ENCODE measurements at places on chromosomes 12 and 14.
A peak's percentile ranks its signal among the peaks of the same experiment; 100 is the strongest.

DNA sequence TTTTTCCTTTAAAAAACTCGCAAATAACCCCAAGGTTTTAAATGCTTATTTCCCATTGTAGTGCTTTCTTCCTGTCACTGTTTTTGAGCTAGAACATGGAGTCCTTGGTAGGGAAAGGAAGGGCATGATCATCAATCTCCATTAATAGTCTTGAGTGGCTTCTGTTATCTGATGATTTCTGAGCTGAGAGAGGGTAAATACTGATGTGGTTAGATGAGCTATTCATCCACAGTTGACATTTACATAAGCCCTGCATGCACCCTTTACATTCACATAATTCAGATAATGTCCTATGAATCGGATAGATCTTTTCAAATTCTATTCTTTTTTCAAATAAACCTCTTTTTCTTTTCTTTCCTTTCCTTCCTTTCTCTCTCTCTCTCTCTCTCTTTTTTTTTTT, 81.4 kb downstream of the NTN4 start:
- no peak for DNase-seq

- no peak for DNase-seq
These were observed 4.8 kb downstream of the CATSPERB start for GRCh38 chr14:91727121-91727520.

DNA sequence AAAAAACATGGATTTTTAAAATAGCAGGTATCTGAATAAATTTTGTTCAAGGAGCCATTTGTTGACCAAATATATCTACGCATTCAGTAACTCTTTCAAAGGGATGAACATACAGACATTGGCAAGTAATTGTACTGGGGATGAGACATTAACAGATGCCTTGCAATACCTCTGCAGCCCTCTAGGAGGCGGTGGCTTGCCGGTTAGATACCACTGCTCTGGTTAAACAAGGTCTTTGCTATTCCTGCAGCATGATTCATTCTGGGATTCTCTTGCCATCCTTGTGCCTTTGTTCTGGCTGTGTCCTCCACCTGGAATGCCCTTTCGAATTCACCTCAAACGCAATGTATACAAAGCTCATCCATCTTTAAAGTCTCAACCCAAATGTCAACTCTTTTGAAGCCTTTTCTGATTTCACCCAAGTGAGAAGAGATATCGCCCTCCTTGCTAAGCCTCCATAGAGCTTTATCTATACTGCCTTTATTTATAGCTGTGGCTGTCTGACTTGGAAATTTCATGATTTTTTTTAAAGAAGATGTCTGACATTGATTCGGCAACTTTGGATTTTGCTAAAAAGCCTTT, 131.0 kb upstream of the SRRM4 start:
- DNase-seq: peak; percentile 75

DNA sequence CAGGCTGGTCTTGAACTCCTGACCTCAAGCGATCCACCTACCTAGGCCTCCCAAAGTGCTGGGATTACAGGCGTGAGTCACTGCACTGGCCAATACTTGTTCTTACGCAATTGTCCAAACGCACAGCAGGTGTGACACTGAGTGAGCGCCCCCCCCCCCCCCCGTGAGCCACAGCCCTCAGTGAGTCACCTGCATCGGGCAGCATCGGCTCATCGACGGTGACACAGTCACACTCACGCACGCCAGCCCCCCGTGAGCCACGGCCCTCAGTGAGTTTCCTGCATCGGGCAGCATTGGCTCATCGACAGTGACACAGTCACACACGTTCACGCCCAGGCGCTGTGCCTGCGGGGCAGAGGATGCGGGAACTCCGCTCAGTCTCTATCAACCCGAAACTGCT, 42.5 kb downstream of the GALNT9 start:
- no peak for DNase-seq

DNA sequence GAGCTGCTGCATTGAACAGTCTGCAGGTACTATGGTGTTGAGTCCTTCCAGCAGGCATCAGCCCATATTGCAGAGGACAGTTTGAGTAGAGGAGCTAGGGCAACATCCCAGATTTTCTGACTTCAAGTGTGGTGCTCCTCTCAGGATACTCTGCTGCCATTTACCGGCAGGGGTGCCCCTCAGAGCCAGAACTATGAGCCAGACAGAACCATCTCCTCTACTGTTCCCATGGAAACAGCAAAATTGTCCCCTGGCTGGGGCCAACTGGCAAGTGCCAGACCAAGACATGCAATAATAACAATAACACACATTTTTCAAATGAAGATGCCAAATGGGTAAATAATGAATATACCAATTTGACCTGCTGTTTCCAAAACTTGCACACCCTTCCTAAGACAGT, 102.9 kb downstream of the ADCK1 start:
- DNase-seq: no peak

- no peak for DNase-seq
These were observed 10.8 kb upstream of the PSMA6 start for GRCh38 chr14:35281341-35281740.

- peak; percentile 36 for DNase-seq
These were observed 47.8 kb downstream of the ADGRD1 start for GRCh38 chr12:131001493-131001892.

DNA sequence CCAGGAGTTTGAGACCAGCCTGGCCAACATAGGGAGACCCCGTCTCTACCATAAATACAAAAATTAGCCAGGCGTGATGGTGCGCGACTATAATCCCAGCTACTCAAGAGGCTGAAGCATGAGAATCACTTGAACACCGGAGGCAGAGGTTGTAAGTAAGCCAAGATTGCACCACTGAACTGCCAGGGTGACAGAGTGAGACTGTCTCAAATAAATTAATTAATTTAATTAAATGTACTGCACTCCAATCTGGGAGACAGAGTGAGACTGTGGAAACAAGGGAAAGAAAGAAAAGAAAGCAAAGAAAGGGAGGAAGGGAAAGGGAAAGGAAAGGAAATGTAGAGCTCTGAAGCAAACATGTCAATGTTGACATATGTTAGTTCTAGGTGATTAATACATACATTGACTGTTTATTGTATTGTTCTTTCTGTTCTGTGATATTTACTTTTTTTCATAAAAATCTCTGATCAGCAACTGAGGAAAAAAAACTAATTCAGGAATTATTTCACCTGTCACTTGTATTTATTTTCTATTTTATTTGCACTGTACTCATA, 99.6 kb downstream of the DENND5B start:
- DNase-seq: no peak

DNA sequence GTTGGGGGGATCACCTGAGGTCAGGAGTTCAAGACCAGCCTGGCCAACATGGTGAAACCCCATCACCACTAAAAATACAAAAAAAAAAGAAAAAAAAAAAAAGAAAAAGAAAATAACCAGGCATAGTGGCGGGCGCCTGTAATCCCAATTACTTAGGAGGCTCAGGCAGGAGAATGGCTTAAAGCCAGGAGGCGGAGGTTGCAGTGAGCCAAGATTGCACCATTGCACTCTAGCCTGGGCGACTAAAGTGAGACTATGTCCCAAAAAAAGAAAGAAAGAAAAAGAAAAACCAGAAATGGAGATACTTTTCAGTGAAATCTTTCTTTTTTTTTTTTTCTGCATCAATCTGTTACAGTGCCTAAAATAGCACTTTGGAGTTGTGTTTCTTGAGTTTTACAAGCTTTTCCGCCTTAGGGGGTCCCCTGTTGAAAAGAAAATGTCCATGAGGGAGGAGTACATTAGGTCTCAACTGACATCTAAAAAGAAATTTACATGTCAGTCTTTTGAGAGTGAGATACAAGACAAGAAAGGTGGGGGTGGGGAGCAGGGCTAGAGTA, 82.9 kb upstream of the VASH1 start:
- DNase-seq: no peak

DNA sequence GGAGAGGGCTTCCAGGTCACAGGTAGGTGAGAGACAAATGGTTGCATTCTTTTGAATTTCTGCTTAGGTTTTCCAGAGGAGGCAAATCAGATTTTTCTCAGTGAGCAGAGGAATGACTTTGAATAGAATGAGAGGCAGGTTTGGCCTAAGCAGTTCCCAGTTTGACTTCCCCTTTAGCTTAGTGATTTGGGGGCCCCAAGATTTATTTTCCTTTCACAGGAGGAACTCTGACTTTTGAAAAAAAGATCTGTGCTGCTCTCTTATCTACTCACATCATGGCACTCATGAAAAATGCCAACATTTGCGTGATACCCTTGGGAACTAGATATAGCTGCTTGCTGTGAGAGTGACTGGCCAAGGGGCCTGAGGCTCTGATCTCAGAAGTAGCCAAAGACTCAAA, 58.0 kb upstream of the EVL start:
- no peak for DNase-seq

GRCh38 chr14:53778263-53778662, 178.4 kb downstream of the BMP4 start:
- DNase-seq: no peak
